Left hindlimb (tissue), 1 donor: ENCODE measurements at places on chromosomes 5 and 9.

- no peak for DNase-seq
These were observed 6.0 kb downstream of the TRIM7 start for GRCh38 chr5:181198905-181199519.

- DNase-seq = no peak
These were observed 242.5 kb upstream of the RFX3 start for GRCh38 chr9:3768286-3768685.

DNA sequence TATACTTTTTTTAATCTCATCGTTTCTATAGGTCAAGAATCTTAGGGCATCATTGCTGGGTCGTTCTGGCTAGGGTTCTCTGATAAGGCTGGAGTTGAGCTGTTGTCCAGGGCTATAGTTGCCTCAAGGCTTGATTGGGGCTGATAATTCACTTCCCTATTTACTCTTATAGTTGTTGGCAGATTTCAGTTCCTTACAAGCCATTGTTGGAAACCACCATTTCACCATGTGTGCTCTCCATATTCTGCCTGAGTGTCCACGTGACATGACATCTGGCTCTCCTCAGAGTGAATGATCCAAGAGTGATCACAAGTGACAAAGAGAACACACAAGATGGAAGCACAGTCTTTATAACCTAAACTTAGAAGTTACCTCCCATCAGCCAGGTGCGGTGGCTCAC, 852.2 kb downstream of the EFNA5 start:
- DNase-seq = no peak

- DNase-seq = peak; percentile 70
These were observed 7.0 kb downstream of the MAMDC4 start for GRCh38 chr9:136858844-136859757.

GRCh38 chr9:101119206-101119819, 90.8 kb downstream of the PLPPR1 start:
- peak; percentile 31 for DNase-seq

DNA sequence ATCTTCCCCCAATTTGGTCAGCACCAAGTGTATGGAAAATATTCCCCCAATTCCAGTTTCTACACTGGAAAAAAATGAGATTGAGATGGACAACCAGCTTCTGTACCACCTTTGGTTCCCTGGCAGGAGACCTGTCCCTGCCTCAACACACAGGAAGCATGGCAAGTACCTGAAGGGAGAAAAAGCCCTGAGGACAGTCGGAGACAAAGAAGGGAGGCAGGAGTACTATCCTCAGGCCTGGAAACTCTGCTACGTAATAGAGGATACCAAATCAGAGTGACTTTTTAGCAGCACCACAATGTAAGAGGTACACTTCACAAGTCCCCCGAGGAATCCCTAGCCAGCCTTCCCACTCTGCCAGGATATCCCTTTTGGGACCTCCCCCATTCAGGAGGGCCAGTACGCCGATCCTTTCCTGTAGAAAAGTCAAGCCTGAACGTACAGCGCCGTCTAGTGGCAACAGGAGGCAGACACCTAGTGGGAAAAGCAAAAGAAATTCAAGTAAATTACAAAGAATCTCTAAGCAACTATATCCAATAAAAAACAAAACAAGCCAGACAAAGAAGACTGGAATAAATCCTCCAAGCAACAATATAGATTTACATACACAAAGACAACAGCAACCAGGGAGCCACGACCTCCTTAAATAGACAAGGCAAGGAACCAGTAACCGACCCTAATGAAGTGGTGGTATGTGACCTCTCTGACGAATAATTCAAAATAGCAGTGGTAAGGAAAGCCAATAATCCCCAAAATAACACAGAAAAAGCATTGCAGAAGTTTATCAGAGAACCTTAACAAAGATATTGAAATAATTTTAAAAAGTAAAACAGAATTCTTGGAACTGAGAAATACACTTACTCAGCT, 63.3 kb upstream of the SLCO6A1 start:
- no peak for DNase-seq

DNA sequence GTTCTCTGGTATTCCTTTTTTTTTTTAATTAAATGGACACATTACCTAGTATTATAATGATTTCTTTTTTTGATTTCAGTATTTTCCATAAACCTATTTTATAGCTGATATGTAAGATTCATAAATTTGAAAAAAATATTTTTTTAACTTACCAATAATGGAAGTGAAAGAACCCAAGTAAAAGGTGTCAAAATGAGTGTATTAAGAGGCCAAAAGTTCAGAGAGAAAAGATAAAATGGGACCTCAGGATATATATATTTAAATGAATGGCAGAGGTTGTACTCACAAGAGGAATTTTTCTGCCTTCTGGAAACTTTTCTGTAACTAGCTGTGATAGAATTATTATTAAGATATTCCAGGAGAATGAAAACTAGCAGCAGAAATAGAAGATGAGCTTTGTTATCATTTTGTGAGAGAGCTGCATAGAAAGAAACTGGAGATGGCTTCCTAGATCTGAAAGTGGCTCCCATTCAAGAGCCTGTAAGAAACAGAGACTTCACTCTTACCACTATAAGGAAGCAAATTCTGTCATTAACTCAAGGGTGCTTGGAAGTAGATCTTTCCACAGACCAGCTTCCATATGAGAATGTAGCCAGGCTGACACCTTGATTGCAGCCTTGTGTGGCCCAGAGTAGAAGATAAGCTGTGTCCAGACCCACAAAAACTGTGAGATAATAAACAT, 91.7 kb downstream of the MRPS30 start:
- no peak for DNase-seq

DNA sequence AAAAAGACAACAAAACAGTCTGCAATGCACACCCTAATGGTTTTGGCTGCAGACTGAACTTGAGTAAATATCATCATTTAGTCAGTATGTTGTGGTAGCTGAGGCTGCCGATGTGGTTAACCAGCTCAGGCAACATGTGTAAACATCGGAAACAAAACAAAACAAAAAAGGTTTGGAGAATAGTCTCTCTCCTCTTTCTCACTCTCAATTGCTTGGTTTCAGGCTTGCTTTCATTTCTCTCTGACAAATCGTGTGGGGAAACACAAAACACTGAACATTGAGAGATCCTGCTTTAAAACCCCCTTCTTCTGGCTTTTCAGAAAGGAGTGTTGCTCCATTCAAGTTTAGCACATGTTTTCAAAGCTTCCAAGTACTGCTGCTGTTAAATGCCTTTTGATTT, 453.3 kb downstream of the BNC2 start:
- DNase-seq = peak; percentile 52

DNA sequence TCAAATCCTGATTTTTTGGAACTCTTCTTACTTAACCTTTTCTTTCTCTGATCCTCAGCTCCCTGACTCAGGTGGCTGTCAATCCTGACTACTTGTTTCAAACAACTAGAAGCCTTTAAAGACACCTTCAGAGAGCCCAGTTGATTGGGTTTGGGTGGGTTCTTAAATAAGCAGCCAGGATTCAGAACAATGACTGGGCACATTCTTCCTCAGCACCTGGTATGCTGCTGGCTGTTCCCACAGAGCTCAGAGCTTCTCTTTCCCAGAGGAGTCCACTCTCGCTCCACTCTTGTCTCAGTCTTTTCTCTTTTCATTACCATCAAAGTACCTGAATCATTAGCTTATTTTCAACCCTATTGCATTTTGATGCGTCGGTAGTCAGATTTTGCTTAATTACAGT, 22.5 kb downstream of the PCSK5 start:
- no peak for DNase-seq

GRCh38 chr9:130200038-130200849, 28.0 kb downstream of the NCS1 start:
- DNase-seq = no peak
